ENCODE measurements at places on chromosomes 5 and 9.

GRCh38 chr5:95619096-95619495 is 791 bp upstream of the GPR150 start:
- no peak for DNase-seq

GRCh38 chr9:33244137-33244784 is 4.3 kb downstream of the SPINK4 start:
- DNase-seq, result no peak

DNA sequence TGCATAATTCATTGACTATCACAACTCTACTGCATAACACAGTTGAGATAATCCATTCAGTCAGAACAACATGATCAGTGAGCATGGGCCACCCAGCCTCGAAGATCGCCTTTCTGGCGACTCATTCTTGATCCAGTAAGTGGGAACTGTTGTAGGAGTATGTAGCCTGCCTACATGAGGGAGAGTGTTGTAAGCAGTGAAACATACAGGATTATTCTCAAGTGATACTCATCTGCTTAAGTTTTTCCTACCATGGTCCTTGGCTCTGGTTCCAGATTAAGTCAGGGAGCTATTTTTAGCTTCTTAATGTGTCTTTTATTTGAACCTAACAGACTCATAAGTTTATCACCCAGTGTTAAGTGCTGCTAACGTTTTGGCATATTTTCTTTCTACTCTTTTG is 44.0 kb downstream of the TNPO1 start:
- DNase-seq, result no peak

DNA sequence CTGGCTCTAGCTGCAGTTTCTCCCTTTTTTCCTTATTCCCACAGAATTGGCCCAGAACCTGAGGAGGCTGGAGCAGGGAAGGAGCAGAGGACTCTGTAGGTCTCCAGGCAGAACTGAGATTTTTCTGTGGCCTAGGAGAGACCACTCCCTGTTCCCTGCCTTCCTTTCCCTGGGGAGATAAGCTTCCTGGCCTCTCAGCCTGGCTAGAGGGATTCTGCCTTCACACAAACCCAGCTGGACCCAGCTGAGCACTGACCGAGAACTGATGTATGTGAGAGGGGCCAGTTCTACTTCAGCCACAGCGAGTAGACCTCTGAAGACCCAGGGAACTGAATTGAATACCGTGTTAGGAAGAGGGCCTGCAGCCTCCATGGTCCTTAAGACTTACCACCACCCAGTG is 48.0 kb downstream of the RUSC2 start:
- no peak for DNase-seq

GRCh38 chr5:170186156-170186555 is 46.6 kb upstream of the C5orf58 start:
- no peak for DNase-seq

GRCh38 chr9:4117835-4118610 is 181.8 kb downstream of the GLIS3 start:
- no peak for DNase-seq

DNA sequence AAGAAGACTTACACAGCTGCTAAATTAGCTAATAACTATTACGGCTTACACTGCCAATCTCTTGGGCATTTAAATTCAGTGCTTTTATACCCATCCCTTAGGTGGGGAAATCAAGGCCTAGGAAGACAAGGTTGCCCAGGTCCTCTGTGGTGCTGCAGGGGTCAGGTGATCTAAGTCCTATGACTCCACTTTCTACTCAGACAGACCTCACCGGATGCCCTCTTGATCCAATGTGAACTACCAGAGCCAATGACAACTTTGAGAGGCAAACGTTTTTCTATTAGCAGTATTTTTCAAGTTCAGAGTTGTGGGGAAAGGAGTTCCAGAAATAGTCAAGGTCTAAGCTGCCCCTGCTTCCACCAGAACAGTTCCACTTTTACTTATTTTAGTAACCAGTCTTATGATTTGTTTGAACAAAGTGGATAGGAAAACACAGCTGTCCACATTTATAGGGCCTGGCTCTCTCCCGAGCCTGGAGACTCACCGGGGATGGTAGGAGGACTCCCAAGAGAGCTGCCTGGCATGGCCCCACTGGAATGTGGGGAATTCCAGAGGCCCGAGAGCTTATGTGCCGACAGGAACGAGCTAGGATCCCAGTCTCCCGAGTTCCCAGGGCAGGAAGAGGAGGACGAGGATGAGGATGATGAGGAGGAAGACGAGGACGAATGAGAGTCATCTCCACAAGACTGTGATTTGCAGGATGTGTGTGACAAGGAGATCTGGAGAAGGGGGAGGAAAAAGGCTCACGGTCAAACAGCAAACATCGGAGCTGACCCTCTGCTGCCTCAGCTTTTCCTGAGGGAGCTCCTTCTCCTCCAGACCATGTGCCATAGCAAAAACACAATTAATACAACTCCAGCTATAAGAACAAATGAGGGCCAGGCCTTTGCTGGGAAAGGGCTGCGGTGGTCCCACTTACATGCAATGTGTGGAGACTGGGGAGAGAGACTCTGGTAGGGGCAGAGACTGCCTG is 16.7 kb downstream of the FAM193B start:
- DNase-seq, result no peak

DNA sequence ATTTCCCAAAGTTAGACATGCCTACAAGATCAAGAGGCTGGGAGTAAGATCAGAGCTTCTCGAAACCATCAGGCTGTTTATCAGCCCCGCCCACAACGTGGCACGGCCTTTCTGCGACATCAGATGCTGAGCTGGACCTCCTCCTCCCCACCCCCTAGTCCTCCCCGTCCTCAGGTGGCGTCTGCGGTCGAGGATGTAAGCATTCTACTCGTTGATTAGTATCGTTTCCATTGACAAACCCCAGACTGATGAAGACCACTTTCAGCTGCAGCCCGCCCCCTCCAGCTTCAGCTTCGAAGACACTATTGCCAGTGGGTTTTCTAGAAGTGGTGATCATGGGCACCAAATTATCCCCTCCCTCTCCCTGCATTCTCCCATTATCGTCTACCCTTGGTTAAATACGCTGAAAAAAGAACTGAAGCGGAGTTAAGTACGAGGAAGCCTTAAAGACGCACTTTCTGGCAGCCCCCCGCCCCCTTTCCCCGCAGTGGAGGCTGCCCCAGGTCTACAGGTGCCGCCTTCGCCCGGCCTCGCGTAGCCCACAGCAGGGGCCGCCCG is 1.1 kb downstream of the PPIC start:
- no peak for DNase-seq

DNA sequence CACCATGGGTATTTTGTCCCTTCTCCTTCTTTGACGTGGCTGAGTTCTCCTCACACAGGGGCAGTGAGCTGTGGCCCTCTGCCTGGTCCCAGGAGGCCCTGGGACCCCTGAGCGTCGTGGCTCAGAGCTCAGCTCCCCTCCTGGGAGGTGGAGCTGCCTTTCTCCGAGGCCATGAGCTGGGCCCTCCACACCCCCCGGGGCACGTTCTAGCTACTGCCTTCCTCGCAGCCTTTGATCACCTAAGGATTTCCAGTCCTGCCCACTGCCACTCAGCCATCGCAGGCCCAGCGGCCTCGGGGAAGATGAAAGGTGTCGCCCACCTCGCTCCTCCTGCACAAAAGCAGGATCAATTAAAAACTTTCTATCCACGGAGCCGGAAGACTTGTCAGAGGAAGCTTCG is 94.8 kb upstream of the RAPGEF1 start:
- no peak for DNase-seq

GRCh38 chr5:15566306-15566705 is 66.3 kb downstream of the FBXL7 start:
- DNase-seq, result no peak

- no peak for DNase-seq
Measured at GRCh38 chr9:117678871-117679270, 25.3 kb upstream of the TLR4 start.

- no peak for DNase-seq
Measured at GRCh38 chr5:140565780-140566095, 1.1 kb downstream of the SLC35A4 start.

GRCh38 chr5:117131048-117131679 is 556.5 kb upstream of the SEMA6A start:
- no peak for DNase-seq

DNA sequence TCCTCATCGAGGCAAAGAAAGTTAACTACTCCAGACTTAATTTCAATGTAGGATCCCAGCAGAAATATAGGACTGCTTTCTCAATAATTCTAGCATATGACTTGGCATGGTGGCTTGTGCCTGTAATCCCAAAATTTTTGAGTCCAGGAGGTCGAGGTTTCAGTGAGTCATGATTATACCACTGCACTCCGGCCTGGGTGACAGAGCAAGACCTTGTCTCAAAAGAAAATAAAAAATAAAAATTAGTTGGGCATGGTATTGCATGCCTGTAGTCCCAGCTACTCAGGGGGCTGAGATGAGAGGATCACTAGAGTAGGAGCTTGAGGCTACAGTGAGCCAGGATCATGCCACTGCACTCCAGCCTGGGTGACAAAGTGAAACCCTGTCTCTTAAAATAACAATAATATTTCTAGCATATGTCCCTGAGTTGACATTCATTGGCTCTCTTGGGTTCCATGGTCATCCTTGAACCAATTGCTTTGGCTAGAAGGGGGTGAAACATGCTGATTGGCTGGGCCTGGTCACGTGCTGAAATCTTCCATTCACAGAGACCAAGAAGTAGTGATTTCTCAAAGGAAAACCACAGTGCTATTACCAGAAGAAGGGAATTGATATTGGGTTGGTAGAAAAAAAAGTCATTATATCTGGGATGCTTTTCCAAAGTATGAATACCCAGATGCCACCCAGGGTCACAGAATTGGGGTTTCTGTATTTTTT is 31.6 kb upstream of the GARNL3 start:
- no peak for DNase-seq

DNA sequence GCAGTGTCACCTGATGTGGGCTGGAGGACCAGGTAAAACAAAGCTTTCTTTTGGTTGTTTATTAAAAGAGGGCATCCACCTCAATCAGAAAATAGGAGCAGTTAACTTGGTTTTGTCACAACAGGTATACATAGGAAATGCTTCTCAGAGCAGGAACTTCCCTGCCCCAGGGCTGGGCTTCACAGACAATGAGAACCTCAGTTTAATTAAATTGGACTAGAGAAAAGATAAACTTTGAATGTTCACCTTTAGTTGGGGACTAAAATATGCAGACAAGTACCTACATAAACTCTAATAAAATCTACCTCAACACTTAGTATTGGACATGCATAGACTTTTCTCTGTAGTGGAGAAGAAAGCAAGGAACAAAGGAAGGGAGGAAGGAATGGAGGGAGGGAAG is 392.0 kb downstream of the ENC1 start:
- DNase-seq, result no peak

- DNase-seq, result no peak
Measured at GRCh38 chr9:130938184-130938651, 829 bp downstream of the FIBCD1 start.

GRCh38 chr5:28750251-28750650 is 1711.9 kb upstream of the CDH9 start:
- no peak for DNase-seq

GRCh38 chr9:37454238-37454637 is 11.0 kb downstream of the ZBTB5 start:
- DNase-seq, result no peak

GRCh38 chr5:10329820-10330481 is 22.2 kb upstream of the CMBL start:
- no peak for DNase-seq

GRCh38 chr5:10600626-10601245 is 36.9 kb downstream of the ANKRD33B start:
- no peak for DNase-seq

GRCh38 chr9:75389101-75389500 is 300.8 kb downstream of the OSTF1 start:
- no peak for DNase-seq

GRCh38 chr9:68648971-68649370 is 56.1 kb upstream of the PIP5K1B start:
- no peak for DNase-seq

DNA sequence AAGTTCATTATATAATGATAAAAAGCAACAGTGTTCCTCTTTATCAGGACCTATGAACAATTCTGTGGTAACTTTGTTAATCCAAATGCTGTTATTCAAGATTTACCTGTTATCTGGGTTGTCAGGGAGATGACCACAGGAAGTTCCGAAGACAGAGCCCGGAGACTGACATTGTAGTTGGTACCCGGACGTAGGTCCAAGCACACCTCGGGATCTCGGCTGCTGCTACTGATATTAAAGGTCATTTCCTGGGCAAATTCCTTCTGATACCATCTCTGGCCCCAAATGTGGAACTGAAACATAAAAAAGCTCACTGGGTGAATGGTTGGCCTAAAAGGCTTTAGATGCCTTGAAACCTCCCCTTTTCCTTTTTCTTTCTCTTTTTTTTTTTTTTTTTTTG is 96.7 kb downstream of the SUSD1 start:
- no peak for DNase-seq

DNA sequence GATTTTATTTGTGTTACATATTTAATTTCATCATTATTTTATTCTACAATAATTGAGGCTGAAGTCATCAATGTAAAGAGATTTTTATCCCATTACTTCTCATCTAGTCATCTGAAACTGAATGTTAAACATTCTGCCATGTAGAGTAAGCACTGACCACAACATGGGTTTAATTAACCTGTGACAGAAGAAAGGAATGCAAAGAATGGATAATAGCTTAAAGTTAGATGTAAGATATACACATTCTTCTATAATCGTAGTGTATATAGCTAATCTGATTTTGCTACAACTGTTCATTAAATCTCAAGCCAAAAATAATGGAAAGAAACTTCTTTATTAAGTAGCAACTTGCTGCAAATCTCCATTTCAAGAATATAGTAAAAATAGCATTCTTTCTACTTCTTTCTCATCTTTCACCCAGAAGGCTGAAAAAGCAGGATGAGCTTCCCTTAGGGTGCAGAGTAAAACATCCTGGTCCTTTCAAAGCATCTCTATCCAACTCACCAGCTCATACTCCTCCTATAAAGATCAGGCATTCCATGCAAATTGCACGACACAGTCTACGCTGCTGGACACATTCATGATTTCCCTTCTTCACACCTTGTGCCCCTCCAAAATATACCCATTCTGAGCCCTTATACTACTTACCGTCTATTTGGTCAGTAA is 115.2 kb downstream of the EFNA5 start:
- no peak for DNase-seq

GRCh38 chr5:16886793-16887345 is 49.2 kb downstream of the MYO10 start:
- DNase-seq, result no peak

DNA sequence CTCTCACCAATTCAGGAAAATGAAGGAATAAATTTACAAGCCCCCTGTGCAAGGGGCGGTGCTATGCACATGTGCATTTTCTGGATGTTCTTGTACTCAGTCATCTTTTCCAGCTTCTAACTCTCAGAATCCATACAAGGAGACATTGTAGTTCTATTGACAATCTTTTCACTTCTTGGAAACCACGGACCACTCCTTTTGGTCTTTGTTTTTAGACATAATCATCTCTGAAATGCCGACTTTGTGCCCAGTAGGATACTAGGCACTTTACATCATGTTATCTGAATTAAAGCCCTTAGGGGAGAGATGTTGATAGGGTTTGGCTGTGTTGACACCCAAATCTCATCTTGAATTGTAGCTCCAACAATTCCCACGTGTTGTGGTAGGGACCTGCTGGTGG is 322.6 kb upstream of the WWC1 start:
- DNase-seq, result no peak

DNA sequence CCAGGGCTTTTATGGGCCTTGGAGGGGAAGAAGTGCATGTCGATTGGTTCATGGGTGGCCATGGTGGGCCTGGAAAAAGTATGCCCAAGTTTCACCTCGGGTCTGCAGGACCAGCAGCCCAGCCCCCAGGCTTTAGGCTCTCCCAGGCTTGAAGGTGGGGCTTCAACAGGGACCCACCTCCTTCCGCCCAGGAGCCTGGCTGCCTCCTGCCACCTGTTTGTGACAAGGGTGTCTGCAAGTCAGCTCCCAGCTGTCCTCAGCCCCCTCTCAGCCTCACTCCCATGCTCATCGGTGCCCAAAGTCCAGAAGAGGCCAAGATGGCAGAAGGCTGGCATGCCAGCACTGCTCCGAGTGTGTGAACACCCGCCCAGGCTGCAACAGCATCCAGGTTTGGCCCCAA is 1063.2 kb upstream of the ACO1 start:
- DNase-seq, result no peak

Data from SIG-M5 (cell line).